Esophagus muscularis mucosa (tissue), 4 donors: ENCODE measurements at places on chromosomes 3 and 15. TPM values are rescaled to one million over a fixed set of nuclear protein-coding genes. Genes with fewer than 3 reads are reported as not detected.

DNA sequence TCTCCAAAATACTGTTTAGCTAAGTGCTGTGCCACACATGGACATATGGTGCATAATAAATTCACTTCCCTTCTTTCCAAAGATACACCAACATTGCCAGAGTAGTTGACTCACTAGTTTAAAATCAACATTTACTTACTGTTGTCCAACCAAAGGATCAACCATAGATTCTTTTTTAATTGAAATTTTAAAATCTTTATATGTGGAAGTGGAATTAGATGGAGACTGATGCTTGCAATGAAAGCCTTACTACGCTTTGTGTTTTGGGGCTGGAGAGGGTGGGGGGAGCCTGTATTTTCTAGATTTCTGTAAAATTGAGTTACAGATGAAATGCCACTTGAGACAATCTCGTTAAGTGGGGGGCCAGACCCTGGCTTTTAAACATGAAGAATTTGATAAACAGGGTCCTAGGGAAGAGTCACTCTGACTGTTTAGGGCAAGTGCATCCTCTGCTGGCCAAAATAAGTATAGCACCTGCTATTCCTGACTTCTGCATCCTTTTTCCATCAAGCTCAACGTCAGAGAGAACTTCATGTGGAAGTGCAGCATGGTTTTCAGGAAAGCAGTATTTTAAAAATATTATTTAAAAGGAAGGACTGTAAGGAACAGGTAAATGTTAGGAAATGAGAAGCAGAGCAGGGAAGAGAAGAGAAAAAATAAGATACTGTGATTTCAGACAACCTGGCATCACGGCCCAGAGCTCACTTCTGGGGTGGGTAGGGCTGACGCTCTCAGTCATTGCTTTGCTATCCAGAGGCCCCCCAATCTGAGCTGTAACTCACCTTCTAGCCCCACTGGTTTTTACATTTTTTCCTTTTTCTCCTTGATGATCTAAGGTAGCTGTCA lies 76.7 kb downstream of the BOC start:
- peak overlapping the region; percentile 67 for H3K27ac ChIP-seq
- H3K36me3 ChIP-seq = peaks cover 11% of the 10 kb centered on the region
- no peak overlapping the region for H3K4me3 ChIP-seq
- no peaks in the 10 kb centered on the region for H3K27me3 ChIP-seq

- no peaks in the 10 kb centered on the region for H3K27me3 ChIP-seq
- H3K27ac ChIP-seq = no peak overlapping the region
- H3K4me1 ChIP-seq = no peaks in the 10 kb centered on the region
Observed at GRCh38 chr15:100703032-100703578, 100.7 kb downstream of the ASB7 start.

DNA sequence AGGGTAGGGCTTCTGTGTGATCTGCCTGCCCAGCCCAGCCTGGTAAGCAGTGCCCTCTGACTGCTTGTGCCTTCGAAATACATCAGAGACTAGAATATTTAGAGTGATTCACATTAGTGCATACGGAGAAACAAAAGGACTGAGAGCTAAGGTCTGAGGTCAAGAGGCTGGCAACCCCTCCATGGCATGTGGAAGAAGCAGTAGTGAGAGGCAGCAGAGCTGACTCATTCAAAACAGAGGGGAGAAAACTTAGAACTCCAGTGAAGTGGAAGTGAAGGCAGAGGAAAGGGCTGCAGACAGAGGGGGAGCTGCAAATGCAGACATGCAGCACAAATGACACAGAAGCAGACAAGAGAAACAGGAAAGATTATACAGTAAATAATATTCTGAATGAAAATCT lies 61.6 kb downstream of the ULK4 start:
- no peaks in the 10 kb centered on the region for H3K36me3 ChIP-seq
- no peak for DNase-seq
- H3K27me3 ChIP-seq = no peaks in the 10 kb centered on the region

- no peaks in the 10 kb centered on the region for H3K27me3 ChIP-seq
- H3K36me3 ChIP-seq = peaks cover 66% of the 10 kb centered on the region
- peaks cover 25% of the 10 kb centered on the region for H3K4me1 ChIP-seq
- no peak overlapping the region for H3K4me3 ChIP-seq
- no peak overlapping the region for H3K27ac ChIP-seq
Observed at GRCh38 chr3:58429657-58430056, 4.0 kb downstream of the PDHB start.

DNA sequence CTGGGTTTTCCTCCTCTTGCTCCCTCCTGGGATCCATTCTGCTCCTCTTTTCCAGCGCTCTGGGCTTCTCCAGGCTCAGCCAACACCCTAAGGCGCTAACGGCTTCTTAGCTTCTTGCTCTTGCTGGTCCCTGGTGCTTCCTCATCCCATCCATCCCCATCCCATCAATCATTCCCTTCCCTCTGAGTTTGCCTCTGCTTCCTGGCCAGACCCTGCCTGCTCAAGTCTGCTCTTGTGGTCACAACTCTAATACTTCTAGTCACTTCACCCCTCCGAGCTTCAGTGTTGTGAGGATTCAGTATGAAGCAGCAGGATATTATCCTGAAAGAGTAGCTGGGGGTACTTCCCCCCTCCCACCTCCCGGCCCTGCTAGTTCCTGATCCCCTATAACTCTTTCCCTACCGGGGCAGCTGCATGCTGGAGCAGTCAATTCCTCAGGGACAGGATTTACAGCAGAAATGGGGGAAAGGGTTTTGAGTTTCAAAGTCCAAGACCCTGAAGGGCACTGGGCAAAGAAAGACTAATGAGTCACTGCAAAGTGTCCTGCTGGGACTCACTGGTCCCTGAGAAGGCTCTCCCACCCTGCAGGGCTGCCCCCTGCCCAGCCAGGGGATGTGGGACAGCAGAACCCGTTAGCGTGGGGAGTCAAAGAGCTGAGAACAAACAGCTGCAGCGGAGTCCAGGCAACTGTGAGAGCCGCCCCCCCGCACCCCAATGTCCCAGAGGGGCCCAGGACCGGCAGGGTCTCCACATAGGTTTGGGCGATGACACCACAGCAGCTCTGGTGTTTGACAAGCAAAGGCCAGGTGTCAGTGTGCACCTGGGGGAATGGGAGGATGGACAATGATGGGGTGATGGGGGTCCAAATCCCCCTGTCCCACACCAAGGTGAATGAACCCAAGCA lies 2.3 kb upstream of the SYNM start:
- no peak for DNase-seq
- no peaks in the 10 kb centered on the region for H3K36me3 ChIP-seq
- peak overlapping the region; percentile 17 for H3K27ac ChIP-seq
- no peaks in the 10 kb centered on the region for H3K27me3 ChIP-seq
- H3K4me1 ChIP-seq = peaks cover 65% of the 10 kb centered on the region

DNA sequence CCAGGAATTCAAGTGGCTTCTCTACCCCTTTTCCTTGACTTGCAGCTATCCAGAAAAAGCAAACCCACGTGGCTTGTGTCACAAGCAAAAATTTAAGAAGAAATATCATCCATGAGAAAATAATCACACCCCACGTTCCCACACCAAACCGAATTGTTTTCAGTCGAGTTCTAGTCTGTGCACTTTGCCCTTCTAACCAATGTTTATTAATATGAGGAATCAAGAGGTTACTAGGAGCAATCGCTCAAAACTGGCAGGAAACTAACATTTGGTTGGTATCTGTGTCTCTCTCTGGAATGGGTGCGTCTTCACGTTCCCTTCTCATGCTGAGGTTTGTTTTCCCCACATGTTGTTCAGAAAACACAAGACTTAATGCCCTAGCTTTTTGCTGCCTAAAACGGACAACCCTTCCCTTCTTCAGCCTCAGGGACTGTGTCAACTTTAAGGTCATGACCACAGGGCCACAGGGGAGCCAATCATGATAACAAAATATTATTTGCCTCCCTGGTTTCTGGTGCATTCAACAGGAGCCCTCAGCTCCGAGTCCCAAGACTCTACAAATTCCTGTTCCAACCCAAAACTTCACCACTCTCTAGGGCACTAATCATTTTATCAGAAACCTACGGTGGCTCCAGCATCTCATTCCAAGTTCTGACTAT lies 41.4 kb upstream of the LMCD1 start:
- no peaks in the 10 kb centered on the region for H3K27me3 ChIP-seq
- peaks cover 4% of the 10 kb centered on the region for H3K4me1 ChIP-seq
- no peak overlapping the region for H3K4me3 ChIP-seq

GRCh38 chr3:178170698-178171535 lies 365.3 kb upstream of the KCNMB2 start:
- H3K27ac ChIP-seq = peak overlapping the region; percentile 34
- H3K36me3 ChIP-seq = no peaks in the 10 kb centered on the region
- H3K4me1 ChIP-seq = peaks cover 2% of the 10 kb centered on the region
- no peaks in the 10 kb centered on the region for H3K27me3 ChIP-seq
- no peak for DNase-seq
- H3K4me3 ChIP-seq = no peak overlapping the region

The NPAP1 gene
- total RNA-seq = not detected

The MASP1 gene
- 0.97 TPM for total RNA-seq

The RTP4 gene
- 0.71 TPM for total RNA-seq

The ZNF660 gene
- total RNA-seq = 2.6 TPM
